Common myeloid progenitor, CD34-positive (primary cell): ENCODE measurements at places on chromosomes 2 and 18.

DNA sequence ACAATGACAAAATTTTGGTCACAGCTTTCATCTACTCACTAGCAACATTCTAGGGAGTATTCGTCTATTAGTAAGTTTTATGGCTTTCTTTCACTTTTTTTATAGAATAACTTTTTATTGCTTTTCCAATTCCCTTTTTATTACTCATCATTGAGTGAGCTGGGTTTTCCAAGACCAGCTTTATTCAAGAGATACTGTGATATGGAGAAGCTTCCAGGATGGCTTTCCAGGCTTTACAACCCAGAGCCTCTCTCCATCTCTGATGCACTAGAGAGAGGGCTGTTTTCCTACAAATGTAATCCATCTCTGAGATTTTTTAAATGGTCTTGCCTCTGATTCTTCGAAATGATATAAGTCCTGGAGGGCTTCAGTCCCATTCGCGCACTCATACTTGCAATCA is 118.3 kb downstream of the LDLRAD4 start:
- DNase-seq: no peak

DNA sequence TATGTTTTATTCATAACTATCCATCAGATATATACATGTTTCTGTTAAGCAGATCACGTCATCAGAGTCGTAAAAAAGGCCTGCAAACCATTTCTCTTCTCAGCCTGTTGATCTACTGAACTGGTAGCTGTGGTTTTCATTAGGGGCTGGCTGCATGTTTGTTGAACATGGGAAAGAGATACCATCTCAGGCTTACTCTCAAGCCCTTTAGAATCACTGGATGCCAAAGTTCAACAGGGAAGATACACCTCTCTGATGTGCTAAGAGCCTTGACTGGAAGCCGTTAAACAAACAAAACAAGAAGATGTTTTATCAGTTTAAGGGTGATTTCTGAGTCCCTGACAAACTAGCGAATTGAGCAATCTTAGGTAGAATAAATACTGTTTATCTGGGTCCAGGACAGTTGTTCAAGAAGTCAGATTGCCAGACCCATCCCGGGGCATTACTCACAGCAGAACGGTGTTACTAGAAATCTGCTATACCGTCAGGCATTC is 94.5 kb upstream of the LMAN1 start:
- no peak for DNase-seq

- no peak for DNase-seq
Measured at GRCh38 chr2:89841476-89841840, 1150.0 kb downstream of the RPIA start.

- DNase-seq: no peak
Measured at GRCh38 chr2:124026503-124026902, 1.4 kb downstream of the CNTNAP5 start.

GRCh38 chr2:216603884-216604245 is 29.4 kb upstream of the IGFBP2 start:
- no peak for DNase-seq
